ENCODE measurements at places on chromosomes 7 and 10.

GRCh38 chr10:79483948-79484347 is 28.4 kb upstream of the EIF5AL1 start:
- DNase-seq, result no peak

DNA sequence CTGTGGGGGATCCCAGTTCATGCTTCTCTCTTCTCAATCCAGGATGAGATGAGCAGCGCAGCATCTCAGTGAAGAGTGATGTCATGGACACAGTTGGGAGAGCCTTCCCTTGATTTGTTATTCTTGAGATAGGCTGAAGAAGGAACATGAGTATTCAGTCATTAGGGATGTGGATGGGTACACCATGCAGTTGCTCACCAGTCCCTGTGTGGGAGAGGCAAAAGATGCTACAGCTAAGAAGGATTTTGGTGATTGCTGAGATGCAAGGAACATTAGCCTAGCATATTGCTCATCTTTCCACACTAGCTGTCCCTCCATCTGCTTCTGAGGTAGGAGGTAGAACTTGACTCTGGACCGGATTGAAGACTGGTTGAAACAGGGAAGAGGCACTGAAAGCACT is 179.6 kb downstream of the GALNT17 start:
- DNase-seq, result no peak

DNA sequence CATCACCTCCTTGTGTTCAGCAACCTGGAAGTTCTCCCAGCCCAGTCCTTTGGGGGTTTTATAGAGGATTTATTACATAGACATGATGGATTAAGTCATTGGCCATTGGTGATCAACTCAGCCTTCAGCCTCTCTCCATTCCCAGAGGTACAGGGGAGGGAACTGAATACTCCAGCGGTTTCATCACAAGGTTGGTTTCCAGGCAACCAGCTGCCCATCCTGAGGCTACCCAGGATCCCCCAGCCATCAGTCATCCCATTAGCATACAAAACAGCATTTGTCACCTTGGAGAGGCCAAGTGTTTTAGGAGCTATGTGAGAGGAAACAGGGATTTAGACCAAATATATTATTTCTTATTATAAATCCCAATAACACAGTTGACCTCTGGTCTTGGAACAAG is 584.8 kb upstream of the NRP1 start:
- no peak for DNase-seq

DNA sequence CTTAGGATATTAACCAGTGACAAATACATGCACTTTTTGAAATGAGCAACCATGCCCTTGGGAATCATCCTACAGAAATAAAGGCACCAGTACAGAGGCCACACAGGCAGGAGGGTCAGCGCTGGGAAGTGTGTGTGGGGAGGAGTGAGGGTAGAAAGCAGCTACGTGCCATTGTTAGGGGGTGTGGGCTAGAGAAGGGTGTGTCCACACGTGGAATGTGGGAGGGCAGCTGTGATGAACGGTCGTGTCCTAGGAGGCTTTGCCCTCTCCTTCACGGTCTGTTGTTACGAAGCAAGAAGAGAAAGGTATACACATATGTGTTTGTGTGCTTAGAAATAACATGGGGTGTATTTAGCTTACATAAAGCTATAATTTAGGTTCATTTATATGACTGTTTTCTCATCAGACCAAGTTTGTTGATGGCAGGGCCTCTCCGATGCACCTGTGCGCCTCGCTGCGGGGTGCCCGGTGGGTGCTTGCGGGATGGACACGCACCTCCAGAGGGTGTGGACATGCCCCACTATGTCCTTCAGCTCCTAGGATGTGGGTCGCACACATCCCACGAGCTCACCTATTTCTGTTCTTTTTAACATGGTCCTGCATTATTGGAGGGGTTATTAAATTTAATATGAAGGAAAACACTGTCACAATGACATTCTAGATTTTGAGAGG is 16.9 kb upstream of the GET4 start:
- DNase-seq, result no peak

- DNase-seq, result no peak
Observed at GRCh38 chr7:142685877-142686508, 63.3 kb upstream of the PRSS1 start.

GRCh38 chr10:61140765-61141392 is 196.9 kb upstream of the RHOBTB1 start:
- no peak for DNase-seq

DNA sequence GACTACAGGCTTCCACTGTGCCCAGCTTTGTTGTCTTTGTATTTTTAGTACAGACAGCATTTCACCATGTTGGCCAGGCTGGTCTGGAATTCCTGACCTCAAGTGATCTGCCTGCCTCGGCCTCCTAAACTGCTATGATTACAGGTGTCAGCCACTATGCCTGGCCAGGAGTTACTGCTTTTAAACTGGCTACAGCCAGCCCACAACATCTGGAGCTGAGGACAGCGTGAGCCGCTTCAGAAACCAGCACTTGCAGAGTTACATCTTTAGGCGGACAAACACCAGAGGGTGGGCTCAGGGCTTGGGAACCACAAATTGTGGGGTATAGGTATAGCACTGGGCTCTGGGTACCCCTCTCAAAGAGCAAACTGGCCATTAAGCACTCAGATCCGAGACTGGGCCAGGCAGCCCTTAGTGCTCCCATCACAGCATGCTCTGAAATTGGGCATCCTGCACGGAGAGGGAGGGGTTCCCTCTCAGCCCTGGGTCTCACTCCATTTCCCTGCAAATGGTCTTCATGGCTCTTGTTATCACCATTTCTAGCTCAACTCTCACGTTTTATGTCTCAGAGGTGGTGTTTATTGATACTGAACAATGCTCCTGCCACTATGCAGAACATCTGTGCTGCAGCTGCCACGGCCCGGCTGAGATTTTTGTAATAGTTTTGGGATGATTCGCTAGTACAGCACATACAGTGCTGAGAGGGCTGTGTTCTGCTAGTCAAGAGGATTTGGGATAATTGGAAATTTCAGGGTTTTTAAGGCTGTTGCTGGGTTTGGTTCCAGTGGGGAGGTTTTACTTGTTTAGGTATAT is 146.4 kb upstream of the LYZL2 start:
- DNase-seq, result no peak

DNA sequence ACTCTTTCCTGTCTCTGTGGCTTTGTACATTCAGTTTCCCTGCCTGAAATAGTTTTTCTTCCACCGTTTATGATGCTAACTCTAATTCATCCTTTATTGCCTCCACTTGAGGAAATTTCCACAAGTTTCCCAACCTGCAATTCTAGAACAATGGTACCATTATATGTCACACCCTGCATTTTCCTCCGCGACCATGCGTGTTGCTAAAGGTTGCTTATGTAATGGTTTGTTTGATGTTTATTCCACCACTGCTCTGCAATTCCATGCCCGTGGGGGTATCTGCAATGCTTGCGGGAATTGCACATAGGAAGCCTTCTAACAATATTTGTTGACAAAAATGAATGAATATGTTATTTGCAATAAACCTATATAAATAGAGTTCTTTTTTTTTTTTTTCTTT is 69.5 kb upstream of the ST8SIA6 start:
- DNase-seq, result no peak

DNA sequence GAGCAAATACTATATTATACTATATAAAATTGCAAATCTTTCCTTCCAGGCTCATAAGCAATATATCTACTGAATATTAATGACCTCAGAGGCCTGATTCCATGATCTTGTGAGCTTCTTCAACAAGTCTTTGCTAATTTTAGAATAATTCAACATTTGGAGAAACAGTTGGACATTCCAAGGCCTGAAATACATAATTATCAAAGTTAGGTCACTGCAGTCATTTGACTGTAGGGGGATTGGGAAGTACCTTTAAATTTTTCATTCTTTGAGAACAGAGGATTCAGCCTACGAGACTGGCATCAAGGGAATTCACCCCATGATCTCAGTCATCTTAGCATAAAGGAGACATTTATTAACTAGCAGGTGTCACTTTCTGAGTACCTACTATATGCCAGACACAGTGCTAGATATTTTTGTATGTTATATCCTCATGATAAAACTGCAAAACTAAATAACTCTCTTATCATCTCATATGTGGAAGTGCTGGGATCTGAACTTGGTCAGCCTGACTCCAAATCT is 85.4 kb downstream of the DOCK4 start:
- DNase-seq, result no peak

GRCh38 chr7:8773518-8773917 is 340.1 kb downstream of the NXPH1 start:
- DNase-seq, result no peak

DNA sequence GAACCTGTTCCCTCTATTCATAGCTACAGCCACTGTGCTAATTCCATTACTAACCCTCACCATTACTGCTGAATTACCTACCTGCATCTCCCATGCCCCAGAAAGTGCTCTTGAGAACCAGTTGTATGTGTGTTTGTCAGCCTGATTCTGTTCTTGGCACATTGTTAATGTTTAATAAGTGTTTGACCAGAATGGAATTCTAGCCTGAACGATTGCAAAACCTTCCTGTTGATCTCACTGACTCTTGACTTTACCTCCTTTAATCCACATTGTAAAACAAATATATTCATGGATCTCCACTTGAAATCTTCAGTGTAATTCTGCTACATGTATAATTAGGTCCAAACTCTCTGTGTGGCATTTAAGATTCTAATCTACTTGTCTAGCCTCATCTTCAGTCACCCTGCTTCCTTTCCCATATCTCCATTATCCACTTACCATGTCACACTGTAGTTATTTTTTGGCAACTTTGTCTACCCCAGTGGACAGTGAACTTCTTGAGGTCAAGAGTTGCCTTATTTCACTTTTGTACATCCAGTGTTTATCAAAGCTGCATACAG is 4.9 kb downstream of the ZNF277 start:
- no peak for DNase-seq

- no peak for DNase-seq
Observed at GRCh38 chr10:8455181-8455580, 400.7 kb downstream of the GATA3 start.

DNA sequence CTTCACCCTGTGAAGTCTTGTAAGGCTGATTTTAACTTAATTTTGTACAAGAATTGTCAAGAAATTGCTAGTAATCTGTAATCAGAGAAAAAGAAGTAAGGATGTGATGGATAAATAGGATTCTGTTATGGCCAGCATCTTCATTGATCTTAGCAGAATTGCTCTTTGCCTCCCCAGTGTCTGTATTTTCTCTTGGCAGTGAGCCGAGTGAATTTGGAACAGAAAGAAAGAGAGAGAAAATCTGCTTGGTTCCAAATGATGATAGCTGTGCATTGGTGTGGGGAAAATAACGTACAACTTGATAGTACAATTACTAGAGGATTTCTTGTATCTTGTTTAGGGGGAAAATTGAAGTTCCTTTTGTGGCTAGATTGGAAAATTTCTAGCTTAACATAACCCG is 34.6 kb downstream of the VTI1A start:
- DNase-seq, result no peak

- no peak for DNase-seq
Observed at GRCh38 chr10:117184296-117184695, 13.0 kb upstream of the KCNK18 start.

GRCh38 chr7:150829426-150829825 is 22.9 kb upstream of the AOC1 start:
- no peak for DNase-seq

- DNase-seq, result no peak
Observed at GRCh38 chr10:30789806-30790205, 160.3 kb upstream of the LYZL2 start.

- DNase-seq, result no peak
Observed at GRCh38 chr10:88979153-88979562, 11.4 kb upstream of the FAS start.

GRCh38 chr10:112827951-112828350 is 122.1 kb upstream of the TCF7L2 start:
- DNase-seq, result no peak

- DNase-seq, result no peak
Observed at GRCh38 chr7:26862834-26863233, 1.6 kb downstream of the SKAP2 start.

- no peak for DNase-seq
Observed at GRCh38 chr7:81140252-81140651, 221.4 kb upstream of the SEMA3C start.

DNA sequence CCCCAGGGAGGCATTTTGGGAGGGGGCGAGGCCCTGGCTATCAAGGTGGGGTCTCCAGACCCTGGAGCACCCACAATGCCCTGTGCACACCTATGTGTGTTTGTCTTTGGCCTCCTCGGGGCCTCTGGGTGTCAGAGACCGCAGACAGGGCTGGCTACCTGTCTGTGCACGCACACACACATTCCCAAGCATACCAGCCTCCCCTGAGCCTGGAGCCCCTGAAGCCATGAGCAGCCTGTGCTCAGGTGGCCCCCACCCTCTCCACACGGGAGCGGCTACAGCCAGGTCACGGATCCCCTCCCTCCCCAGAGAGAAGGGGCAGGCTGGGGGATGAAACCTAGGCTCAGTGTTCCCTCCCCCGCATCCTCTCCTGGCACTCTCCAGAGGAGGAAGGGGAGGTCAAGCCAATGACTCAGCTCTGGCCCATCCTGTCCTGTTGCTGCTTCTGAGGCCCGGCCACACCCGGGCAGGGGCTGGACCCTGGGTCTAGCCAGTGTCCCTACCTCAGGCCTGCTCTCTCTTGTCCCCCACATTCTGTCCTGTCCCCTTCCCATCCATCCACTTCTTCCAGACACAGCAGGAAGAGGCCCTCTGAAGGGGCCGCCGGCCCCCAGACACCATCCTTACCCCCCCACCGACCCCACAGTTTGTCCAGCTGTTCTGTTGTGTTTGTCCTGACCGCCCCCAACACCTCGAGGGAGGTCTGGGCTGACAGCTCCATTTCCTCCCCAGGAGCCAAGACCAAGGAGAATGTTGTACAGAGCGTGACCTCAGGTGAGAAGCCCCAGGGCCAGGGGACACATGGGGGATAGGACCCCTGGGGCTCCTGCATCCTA is 720 bp downstream of the SNCG start:
- no peak for DNase-seq

- DNase-seq, result no peak
Observed at GRCh38 chr7:94055963-94056362, 51.8 kb upstream of the BET1 start.

DNA sequence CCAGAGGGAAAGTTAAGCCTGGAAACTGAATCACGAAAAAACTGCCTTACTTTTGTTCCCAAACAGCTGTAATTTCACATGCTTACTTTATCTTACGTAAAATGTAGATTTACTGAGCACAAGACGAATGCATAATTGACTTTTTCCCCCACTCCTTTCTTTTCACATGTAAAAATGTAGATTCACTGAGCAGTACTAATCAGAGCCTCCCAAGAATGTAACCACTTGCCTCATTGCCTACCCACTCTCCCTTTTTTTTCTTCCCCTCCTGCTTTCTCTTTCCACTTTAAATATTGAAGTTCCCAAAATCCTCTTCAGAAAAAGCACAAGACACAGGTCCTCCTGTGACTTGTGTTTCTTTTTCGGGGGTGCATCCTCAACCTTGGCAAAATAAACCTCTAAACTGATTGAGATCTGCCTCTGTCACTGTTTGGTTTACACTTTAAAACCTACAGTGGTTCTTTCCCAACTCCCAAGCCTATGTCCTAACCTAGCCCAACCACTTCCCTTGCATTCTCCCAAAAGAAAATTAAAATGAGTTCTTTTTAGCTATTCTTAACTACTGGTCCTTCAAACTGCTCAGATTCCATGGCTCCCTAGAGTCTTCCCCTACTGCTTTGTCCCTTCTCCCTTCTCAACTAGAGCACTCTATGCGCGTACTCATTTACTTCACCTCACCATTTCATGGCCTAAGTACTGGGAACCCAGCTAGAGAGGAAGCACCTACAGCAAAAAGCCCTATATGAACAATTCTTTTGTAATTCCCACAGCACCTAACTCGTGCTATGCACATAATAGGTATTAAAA is 236.6 kb upstream of the MKLN1 start:
- DNase-seq, result no peak

GRCh38 chr7:40965774-40966173 is 737.1 kb downstream of the INHBA start:
- DNase-seq, result no peak

GRCh38 chr10:89151857-89152256 is 55.3 kb downstream of the CH25H start:
- DNase-seq, result no peak

GRCh38 chr10:29881336-29881771 is 178.0 kb downstream of the JCAD start:
- DNase-seq, result no peak

All from activated T-helper 1 cell treated with anti-CD3 and anti-CD28 coated beads, Interleukin-2, amount 50 U/mL, for 16 hours (primary cell).